Cortex of kidney (tissue), 1 donor: ENCODE measurements at places on chromosomes 13 and 19.

- no peak for DNase-seq
Measured at GRCh38 chr19:30890033-30890432, 459.2 kb downstream of the TSHZ3 start.

DNA sequence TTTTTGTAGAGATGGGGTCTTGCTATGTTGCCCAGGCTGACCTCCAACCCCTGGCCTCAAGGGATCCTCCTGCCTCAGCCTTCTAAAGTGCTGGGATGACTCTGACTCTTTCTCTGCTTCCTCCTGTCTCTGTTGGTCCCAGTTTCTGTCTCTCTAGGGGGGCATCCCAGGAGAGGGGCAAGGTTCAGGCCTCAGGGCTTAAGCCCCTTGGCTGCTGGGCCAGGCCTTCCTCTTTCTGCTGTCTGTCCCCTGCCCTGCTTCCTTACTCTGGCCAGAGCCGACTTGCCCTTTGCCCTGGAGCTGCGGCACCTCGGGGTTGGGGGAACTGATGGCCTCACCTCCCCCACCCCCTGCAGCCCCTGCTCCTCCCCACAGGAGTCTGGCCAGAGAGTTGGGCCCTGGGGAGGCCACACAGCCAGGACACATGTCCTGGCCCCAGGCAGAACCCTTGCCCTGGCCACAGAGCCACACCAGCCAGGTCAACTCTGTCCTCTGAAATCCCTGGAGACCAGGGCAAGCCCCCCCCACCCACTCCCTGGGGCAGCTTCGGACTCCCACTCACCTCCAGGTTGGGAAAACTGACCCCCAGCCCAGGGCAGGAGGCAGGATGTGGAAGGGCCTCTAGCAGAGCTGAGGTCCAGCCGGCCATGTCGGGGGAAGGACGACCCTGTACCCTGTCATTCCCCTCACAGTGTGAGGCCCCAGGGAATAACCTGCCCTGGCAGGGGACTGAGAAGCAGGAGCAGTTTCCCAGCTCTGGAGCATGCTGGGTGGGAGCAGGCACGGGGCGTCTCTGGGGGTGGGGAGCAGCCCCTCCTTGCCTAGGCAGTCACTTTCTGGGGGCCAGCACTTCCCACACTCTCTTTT is 23.7 kb downstream of the CEBPA start:
- no peak for DNase-seq

DNA sequence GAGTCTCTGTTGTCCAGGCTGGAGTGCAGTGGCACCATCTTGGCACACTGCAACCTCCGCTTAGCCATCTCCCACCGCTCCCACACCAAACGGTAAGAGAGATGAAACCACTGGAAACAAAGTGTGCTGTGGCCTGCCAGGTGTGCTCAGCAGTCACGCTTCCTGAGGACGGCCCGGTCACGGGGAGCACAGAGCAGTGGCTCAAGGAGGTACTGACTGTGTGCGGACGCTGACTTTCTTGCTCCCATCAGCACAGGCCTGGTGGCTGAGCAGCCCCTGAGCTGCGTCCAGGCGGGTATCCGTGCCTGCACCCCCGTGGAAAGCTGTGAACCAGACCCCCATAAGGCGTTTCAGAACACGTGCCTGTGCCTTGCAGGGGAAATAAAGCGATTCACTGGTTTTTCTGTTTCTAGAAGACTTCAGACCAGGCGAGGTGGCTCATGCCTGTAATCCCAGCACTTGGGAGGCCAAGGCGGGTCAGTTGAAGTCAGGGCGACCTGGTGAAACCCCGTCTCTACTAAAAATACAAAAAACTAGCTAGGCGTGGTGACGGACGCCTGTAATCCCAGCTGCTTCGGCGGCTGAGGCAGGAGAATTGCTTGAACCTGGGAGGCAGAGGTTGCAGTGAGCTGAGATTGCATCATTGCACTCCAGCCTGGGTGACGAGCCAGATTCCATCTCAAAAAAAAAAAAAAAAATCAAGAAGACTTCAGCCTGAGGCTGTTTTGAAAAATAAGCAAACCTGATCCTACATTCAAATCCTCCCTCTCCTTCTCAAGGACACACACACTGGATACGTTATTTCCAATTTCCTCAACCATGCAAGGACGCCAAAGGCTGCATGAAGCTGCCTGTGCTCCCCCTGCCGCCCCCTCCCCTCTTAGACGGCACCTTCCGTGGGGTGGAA is 25.5 kb downstream of the ADPRHL1 start:
- no peak for DNase-seq

DNA sequence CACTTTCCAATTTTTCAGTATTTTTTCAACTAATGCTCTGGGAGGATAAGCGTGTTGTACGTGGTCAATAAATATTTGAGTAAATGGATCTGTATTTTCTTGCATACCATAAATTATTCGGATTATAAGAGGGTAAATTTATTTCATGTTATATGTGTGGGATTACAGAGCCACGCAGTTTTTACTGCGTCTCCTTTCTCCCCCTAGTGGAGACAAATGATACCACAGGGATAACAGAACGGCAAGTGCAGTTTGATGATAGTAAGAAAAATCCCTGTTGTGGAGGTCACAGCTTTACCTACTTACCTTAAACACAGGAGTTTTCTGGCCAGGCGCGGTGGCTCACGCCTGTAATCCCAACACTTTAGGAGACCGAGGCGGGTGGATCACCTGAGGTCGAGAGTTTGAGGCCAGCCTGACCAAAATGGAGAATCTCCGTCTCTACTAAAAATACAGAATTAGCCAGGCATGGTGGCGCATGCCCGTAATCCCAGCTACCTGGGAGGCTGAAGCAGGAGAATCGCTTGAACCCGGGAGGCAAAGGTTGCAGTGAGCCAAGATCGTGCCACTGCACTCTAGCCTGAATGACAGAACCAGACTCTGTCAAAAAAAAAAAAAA is 16.8 kb downstream of the MBD3L2B start:
- no peak for DNase-seq

- no peak for DNase-seq
Measured at GRCh38 chr19:38726761-38727301, 17.4 kb downstream of the CAPN12 start.

DNA sequence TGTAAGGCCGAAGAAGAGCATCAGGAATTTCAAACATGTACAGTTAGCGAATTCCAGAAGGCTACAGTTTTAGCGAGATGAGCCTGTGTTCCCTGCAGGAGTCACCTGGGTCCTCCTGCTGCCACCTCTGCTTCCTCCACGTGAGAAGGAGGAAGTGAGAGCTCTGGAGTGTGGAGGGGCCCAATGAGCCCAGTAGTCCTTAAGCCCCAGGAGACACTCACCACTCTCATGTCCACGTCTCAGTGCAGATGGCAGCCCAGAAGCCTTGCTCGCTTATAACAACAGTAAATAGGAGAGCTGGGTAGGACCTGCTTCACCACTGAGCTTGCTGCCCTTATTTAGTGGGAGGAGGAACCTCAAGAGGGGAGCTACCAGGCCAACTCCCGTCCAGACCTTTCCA is 44.3 kb downstream of the SERP2 start:
- DNase-seq = no peak

- no peak for DNase-seq
Measured at GRCh38 chr19:41565379-41565720, 10.6 kb upstream of the CEACAM21 start.

DNA sequence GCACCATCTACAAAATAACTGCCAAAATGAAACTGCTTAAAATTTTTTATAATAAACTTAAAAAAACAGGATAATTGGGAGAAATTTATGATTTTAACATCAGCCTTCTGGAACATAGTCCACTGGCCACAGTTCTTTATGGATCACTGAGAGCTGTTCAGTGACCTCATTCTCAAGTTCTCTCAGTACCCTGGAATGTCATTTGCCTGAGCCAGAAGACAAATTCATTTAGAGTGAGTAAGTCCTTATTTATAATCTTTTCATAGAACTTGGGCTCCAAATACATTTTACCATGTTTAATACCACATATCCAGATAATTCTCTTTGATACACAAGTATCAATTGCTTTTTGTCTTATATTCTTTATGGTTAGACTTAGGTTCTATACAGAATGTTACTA is 87.6 kb downstream of the CAB39L start:
- DNase-seq = no peak

DNA sequence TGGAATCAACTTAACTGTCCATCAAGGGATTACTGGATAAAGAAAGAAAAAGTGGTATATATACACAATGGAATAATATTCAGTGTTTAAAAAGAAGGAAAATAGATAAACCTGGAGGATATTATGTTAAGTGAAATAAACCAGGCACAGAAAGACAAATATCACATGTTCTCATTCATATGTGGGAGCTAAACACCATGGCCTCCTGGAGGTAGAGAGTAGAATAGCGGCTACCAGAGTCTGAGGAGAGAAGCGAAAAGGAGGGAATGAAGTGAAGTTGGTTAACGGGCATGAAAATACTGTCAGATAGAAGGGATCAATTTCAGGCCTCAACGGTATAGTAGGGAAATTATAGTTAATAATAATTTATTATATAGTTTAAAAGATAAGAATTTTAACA is 147.5 kb upstream of the OBI1 start:
- DNase-seq = no peak

DNA sequence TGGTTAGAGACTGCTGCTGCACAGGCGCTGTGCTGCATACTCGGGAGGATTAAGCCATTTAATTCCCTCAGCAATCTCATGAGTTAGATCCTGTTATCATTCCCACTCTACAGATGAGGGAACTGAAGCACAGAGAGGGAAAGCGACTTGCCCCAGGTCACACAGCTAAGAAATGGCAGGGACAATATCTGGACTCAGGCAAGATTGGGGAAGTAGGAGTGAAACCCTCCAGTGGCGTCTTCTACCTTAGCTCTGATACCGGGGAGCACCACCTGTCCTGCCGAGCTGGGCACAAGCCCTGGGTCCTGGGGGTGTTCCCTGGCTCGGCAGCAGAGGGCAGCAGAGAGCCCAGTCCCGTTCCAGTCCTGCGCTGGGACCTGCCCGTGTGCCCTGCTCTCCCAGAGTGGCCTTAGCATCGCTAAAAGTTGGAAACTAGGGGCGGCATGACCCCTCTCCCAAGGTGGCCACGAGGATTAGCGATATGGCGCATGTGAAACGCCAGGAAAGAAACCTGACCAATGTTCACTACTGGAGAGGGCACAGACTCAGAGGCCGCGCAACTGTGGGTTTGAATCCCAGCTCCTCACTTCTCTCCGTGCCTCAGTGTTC is 20.5 kb downstream of the CYTH2 start:
- no peak for DNase-seq

GRCh38 chr13:33349288-33349985 is 63.9 kb upstream of the STARD13 start:
- no peak for DNase-seq
